ENCODE measurements at places on chromosomes 1 and 21.

- DNase-seq, result peak; percentile 83
These were observed 61.6 kb downstream of the PTGS2 start for GRCh38 chr1:186618401-186619170.

GRCh38 chr1:53373246-53373645 is 45.4 kb upstream of the LRP8 start:
- no peak for DNase-seq

- DNase-seq, result no peak
These were observed 44.1 kb downstream of the ITSN1 start for GRCh38 chr21:33686386-33686785.

GRCh38 chr1:212703991-212704564 is 4.4 kb upstream of the BATF3 start:
- DNase-seq, result no peak

DNA sequence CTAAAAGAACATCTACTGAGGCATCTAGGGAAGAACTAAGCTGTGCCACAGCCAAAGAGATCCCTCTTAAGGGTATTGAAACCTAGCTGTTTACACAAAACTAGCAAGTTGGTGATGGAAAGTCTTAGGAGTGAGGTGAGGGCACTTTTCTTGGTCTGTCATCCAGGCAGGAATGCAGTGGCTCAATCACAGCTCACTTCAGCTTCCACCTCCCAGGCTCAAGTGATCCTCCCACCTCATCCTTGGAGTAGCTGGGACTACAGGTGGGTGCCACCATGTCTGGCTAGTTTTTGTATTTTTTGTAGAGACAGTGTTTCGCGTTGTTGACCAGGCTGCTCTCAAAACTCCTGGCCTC is 2.4 kb downstream of the PLEKHO1 start:
- no peak for DNase-seq

DNA sequence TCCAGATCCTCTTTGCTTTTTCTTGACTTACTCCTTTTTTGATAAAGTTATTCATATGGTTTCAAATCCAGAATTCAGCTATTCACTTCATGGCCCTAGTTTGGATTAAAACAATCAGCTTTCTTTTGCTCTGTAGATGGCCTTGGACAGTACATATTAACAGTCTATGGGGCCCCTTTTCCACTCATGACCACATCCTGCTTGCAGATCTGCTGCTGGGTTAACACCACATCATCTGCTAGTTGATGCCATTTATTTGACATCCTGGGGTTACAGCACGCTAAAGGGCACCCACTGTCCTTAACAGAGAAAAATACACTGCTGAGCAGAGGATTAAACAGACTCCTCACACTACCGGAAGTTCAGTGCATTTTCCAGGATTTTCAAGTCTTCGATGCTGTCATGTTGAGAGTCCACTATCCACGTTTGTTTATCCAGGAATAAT is 941 bp upstream of the IFI16 start:
- DNase-seq, result no peak

DNA sequence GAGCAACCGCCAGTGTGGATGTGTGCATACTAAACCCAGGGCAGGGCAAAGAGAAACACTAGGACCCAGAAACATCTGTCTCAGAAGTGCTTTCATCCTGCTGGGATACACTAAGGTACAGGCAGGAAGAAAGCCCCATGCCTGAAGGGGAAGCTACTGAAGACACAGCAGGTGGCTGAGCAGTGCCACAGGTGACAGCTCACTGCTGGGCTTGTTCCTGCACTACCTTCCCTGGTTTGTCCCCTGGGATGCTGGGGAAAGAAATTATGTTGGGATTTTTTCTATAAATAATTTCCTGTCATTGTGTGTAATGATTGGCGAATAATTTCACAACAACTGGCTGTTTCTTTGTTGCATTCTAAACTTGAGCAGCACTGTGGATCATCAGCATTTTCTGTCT is 245.3 kb upstream of the RAB4A start:
- DNase-seq, result no peak

- no peak for DNase-seq
These were observed 21.1 kb downstream of the HUNK start for GRCh38 chr21:31893851-31894415.

- no peak for DNase-seq
These were observed 71.0 kb downstream of the ST6GALNAC5 start for GRCh38 chr1:76938304-76938703.

DNA sequence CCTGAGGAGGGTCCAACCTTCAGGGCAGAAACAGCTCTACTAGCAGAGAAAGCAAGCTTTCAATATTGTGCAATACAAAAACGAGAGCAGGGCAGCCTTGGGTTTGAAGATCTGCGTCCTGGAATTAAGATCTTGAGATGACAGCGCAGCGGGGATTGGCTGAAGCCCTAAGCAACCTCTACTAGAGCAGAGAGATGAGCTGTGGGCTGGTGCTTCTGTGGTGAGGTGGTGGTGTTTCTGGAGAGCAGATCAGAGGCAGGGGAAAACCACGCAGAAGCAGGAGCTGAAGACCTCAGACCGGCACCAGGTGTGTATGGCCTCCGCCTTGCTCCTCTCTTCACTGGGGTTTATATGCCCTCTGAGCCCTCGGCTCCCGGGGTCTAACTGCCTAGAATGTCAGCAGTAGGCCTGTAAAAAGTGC is 12.5 kb downstream of the TRAF3IP3 start:
- DNase-seq, result no peak

GRCh38 chr1:25098717-25099116 is 133.6 kb downstream of the SYF2 start:
- no peak for DNase-seq

All from Right ventricle myocardium inferior (tissue), 1 donor.